ENCODE measurements at places on chromosomes 11 and 22. TPM values are rescaled to one million over a fixed set of nuclear protein-coding genes. Genes with fewer than 3 reads are reported as not detected.

GRCh38 chr11:72988821-72989220, 153.3 kb downstream of the FCHSD2 start:
- no peak overlapping the region for H3K4me3 ChIP-seq
- no peaks in the 10 kb centered on the region for H3K27me3 ChIP-seq
- peaks cover 26% of the 10 kb centered on the region for H3K4me1 ChIP-seq

DNA sequence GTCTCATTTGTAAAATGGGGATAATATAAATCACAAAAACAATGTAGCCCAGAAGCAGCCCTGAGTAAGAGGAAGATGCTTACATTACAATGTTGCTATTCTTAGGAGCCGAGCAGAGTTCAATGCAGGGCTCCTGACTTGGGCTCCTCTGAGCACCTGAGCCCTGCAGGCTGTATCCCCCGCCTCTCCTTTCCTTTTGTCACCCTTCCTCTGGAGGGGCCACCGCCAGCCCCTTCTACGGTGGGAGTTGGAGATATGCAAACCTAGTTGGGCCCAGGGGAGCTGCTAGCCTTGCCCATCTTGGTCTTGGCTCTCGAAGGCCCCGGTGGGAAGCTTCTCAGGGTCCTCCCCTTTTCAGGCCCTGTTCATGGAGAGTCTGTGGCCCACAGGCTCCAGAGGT, 8.4 kb upstream of the CSNK1E start:
- no peaks in the 10 kb centered on the region for H3K36me3 ChIP-seq
- H3K27ac ChIP-seq, result no peak overlapping the region
- peaks cover 13% of the 10 kb centered on the region for H3K4me1 ChIP-seq
- H3K4me3 ChIP-seq, result no peak overlapping the region

DNA sequence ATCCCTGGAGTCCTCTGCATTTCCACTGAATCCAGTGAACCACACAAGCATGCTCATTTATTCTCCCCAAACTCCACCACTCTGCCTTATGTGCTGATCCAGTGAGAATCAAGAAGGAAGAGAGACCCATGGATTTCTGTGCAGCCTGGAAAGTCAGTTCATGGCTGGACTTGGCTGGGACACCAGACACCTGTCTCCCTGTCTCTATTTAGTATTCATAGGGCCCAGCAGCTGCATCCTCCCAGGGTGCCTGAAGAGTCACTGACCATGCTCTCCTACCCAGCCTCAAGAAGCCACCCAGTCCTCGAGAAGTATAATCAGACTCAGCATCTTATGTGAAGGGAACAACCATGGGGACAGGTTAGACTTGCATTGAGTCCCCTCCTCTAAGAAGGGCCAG, 83.2 kb downstream of the ZNF280B start:
- H3K36me3 ChIP-seq, result no peaks in the 10 kb centered on the region
- no peak overlapping the region for H3K4me3 ChIP-seq
- H3K4me1 ChIP-seq, result no peaks in the 10 kb centered on the region
- no peak for DNase-seq
- peaks cover 66% of the 10 kb centered on the region for H3K27me3 ChIP-seq
- no peak overlapping the region for H3K27ac ChIP-seq

APOBEC3H gene
- not detected for total RNA-seq

GRCh38 chr11:75450236-75450635, 17.2 kb upstream of the KLHL35 start:
- H3K36me3 ChIP-seq, result peaks cover 3% of the 10 kb centered on the region
- no peak for DNase-seq
- no peak overlapping the region for H3K27ac ChIP-seq

GRCh38 chr11:126393143-126393542, 37.7 kb downstream of the ST3GAL4 start:
- no peak for DNase-seq
- H3K36me3 ChIP-seq, result peaks cover 1% of the 10 kb centered on the region

UQCC3 gene
- 5.5 TPM for total RNA-seq

OR52B2 gene
- not detected for total RNA-seq

CHRM1 gene
- not detected for total RNA-seq

- no peak overlapping the region for H3K4me3 ChIP-seq
- peaks cover 11% of the 10 kb centered on the region for H3K4me1 ChIP-seq
- no peak for DNase-seq
- H3K36me3 ChIP-seq, result no peaks in the 10 kb centered on the region
- no peak overlapping the region for H3K27ac ChIP-seq
Measured at GRCh38 chr11:103903621-103904323, 132.7 kb upstream of the DDI1 start.

GRCh38 chr11:123083623-123084029, 21.7 kb upstream of the HSPA8 start:
- H3K4me3 ChIP-seq, result no peak overlapping the region
- H3K4me1 ChIP-seq, result peaks cover 12% of the 10 kb centered on the region
- no peaks in the 10 kb centered on the region for H3K27me3 ChIP-seq
- peak overlapping the region; percentile 87 for H3K27ac ChIP-seq

GRCh38 chr22:19422440-19423301, 8.9 kb downstream of the HIRA start:
- H3K4me3 ChIP-seq, result no peak overlapping the region
- H3K36me3 ChIP-seq, result no peaks in the 10 kb centered on the region
- peak overlapping the region; percentile 81 for H3K27ac ChIP-seq
- H3K4me1 ChIP-seq, result peaks cover 30% of the 10 kb centered on the region
- H3K27me3 ChIP-seq, result no peaks in the 10 kb centered on the region
